WTC11 (cell line): ENCODE measurements at places on chromosomes 12 and 14. TPM values are rescaled to one million over a fixed set of nuclear protein-coding genes. Genes with fewer than 3 reads are reported as not detected.

- H3K27ac ChIP-seq, result no peak overlapping the region
- no peak for DNase-seq
- H3K4me1 ChIP-seq, result peaks cover 20% of the 10 kb centered on the region
- H3K36me3 ChIP-seq, result peaks cover 47% of the 10 kb centered on the region
- H3K27me3 ChIP-seq, result no peaks in the 10 kb centered on the region
These were observed 41.6 kb downstream of the FBXO21 start for GRCh38 chr12:117148642-117149041.

Gene DAO
- 0.17 TPM in 1 of 3 replicates, not detected in the others for total RNA-seq

DNA sequence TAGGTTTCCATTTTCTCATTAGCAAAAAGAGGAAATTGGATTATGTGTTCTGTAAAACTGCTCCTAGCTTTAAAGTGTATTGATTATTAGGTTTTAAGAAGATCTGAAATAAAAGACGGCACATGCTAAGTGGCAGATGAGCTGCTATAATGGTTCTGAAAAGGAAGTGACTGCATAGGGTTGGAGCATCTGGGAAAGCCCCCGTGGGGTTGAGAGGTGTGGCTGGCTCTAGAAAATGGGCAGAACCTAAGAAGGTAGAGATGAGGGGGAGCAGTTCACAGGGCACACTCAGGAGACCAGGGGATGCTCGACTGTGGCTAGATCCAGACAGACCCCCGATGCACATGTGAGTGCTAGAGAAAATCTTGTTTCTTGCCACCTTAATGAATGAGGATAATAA is 1.9 kb downstream of the IFNG-AS1 start:
- no peak for DNase-seq
- no peaks in the 10 kb centered on the region for H3K27me3 ChIP-seq

DNA sequence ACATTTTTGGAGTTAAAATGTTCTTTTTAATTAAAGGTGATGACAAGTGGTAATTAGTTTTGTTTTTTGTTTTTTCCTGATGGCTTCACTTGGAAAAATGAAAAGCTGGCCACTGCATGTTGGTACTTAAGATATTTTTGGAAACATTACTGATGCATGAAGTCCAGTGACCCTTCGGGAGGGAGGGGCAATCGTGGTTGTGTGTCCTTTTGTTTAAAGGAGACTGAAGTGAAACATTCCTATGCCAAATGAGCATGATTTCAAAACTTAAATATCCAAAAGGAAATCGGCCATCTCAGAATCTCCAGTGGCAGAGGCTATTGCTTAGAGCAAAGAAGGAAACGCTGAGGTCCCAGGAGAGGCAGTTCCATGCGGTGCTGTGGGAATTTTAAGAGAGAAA is 20.1 kb downstream of the LTBP2 start:
- no peak for DNase-seq
- no peak overlapping the region for H3K4me3 ChIP-seq
- no peaks in the 10 kb centered on the region for H3K27me3 ChIP-seq
- H3K36me3 ChIP-seq, result no peaks in the 10 kb centered on the region
- peaks cover 4% of the 10 kb centered on the region; the same call in 1 of the 2 replicates for H3K4me1 ChIP-seq
- no peak overlapping the region; the same call in 1 of the 2 replicates for H3K27ac ChIP-seq

Gene OR2AP1
- total RNA-seq, result not detected in 3 replicates

GRCh38 chr12:105332925-105333324 is 2.4 kb downstream of the C12orf75 start:
- peaks cover 57% of the 10 kb centered on the region for H3K27me3 ChIP-seq
- no peak for DNase-seq
- H3K4me1 ChIP-seq, result peaks cover 37% of the 10 kb centered on the region
- no peak overlapping the region for H3K27ac ChIP-seq
